ENCODE measurements at places on chromosomes 7 and 10.

GRCh38 chr7:119943942-119944600 lies 328.9 kb upstream of the KCND2 start:
- DNase-seq: no peak

GRCh38 chr10:80996615-80997193 lies 459.0 kb downstream of the SH2D4B start:
- no peak for DNase-seq

DNA sequence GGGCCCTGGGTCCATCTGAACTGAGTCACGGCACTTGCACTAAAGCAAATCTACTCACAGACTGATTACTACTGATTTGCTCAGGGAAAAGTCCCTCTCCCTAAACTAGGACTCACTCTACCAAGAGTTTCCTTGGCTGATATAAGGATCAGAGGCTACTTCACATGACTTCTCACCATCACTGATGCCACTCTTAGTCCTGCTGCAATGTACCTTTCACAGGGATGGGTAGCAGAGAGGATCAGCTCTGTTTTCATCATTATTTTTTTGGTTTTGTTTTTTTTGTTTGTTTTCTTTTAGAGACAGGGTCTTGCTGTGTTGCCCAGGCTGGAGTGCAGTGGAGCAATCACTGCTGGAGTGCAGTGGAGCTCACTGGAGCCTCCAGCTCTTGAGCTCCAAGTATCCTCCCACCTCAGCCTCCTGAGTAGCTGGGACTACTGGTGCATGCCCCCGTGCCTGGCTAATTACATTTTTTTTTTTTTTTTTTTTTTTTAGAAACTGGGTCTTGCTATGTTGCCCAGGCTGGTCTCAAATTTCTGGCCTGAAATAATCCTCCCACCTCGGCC lies 200.6 kb downstream of the JCAD start:
- DNase-seq: no peak

DNA sequence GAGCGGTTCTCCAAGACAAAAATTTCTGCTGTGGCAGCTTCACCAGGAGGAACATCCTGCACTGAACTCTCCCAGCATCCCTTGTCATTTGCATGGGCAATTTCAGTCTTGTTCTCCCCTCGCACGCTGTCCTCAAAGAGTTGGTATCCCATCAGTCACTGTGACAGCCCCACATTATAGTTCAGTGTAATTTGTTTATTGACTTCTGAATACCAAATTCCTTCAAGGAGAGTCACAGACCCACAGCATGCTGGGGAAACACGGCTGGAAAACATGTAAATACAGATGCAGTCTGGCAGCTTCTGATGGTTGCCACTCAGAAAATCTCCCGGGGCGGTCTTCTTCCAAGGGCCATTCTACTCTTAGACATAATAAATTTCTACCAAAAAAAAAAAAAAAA lies 151.0 kb upstream of the NEBL start:
- peak; percentile 74 for DNase-seq

DNA sequence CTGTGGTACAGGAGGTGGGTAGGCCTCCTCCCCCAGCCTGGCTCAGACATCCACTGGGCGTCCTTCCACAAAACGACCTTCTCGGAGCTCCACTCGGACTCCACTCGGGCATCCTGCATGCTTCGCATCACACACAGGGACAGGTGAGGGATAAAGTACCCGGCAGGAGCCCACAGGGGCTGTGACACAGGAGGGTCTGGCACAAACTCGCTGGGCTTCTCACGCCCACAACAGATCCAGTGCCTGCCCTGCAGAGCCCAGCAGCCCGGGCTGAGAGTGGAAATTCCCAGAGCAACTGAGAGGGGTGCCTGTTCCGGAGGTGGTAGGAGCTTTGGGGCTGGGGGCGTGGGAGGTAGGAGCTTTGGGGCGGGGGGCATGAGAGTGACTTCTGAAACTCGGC lies 108.4 kb downstream of the MKI67 start:
- DNase-seq: no peak

DNA sequence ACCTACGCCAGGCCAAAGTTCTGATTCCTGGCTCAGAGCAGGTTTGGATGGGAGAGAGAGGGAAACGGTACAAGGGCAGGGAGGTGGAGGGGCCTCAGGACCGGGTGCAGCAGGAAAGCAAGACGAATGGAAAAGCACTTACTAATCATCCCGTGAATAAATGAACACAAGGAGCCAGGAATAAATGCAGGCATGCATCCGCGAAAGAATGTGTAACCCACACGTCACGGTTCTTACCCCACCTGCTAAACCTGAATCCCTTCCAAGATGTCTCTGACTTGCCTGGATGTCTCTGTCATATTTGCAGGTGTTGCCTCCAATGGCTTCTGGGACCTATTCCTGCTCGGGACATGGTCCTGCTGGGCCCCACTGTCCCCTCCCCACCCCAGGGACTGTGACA lies 335.2 kb upstream of the RNF32 start:
- no peak for DNase-seq

DNA sequence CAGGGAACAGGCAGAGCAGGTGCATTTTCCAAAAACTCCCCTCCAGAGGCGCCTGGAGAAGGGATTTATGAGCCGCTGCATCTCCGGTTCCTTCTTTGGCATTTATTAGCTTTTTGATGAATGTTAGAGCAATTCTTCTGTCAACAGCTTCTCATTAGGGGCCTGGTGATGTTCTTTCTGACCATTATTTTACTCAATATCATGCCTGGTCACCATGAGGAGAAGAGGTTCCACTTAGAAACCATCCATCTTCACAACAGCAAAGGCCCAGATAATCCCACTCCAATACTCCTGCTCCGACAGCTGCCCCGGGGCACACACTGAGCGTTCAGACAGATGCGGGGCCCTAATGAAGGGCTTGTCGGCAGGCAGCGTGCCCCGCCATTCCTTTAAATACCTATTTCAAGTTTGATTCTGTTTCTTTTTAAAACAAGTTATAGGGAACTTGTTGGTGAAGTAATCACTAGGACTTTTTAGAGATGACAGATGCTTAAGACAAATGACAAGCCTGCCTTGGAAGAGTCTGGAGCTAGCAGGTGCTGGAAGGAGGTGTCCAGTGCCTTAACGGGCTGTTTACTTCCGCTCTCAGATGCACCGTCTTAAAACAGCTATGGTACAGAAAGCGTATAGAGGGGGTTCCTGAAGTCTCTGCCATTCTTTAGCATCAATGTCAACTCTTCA lies 31.7 kb downstream of the ECHDC3 start:
- DNase-seq: no peak

DNA sequence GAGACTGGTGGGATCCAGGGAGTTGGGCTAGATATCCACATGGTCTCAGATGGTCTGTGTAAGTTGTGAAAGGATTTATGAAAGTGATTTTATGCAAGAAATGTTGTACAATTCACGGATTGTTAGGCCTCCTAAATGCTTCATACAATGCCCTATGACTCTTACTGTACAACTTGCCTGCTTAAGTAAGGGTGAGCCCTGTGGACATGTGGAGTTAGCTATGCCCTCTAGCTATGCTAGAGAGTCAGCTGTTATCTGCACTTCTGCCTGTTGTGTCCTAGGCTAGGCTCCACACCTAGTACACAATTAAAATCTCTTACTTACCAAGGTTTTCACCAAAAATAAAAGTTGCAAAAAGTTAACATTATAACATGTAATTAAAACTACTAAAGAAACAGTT lies 1.7 kb upstream of the CFAP43 start:
- DNase-seq: no peak

- DNase-seq: no peak
Measured at GRCh38 chr10:62248465-62248864, 20.2 kb downstream of the RTKN2 start.

- no peak for DNase-seq
Measured at GRCh38 chr7:65453341-65454030, 79.8 kb downstream of the ZNF92 start.

DNA sequence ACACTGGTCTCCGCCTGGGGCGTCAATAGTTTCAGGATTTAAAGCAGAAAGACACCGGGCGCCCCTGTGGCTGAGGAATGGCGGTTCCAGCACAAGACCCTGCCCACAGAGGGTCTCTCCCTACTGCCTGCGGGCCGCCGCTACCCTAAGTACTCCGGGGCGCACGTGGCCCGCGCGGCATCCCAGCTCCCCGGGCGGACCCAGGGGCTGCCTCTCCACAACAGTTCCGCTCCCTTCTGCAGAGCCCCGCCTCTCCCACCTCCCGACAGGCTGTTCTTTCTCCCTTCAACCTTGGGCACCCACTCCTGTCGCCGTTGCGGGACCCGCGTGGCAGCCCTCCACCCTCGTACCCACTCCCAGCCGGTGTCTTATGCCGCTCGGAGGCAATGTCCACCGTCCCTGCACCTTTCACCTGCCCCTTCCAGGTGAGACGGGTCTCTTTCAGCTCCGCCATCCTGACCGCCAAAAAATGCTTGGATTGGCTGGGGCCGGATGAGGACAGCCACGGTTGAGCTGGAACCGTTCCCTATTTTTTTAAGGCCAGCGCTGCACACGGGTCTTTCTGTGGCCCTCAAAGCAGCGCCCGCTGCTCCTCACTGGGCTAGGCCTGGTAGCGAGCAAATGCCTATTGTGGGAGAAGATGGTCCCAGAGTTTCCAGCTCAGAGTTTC lies 1.6 kb upstream of the NKX2-3 start:
- no peak for DNase-seq

- DNase-seq: peak; percentile 44
Measured at GRCh38 chr10:87589645-87590051, 70.0 kb upstream of the PAPSS2 start.
